NCI-H774 (cell line): ENCODE measurements at places on chromosomes 7 and 10.

- DNase-seq = no peak
These were observed 201.7 kb downstream of the BICC1 start for GRCh38 chr10:58714409-58714808.

DNA sequence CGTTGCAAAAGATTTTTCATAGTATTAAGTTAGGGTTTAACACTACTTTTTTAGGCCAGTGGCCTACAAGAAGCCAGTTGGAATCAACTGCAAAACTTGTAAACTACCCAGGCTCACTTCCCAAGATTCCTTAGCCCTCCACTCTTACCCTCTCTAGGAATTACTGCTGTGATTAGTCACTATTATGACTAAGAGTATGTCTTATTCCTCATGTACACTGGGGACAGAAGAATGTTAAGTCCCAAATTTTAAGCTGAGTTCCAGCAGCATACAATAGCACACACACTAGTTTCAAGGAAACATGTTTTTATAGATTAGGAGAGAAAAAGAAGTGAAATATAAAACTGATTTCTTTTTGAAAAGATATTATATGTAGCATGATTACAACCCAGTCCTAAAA is 42.8 kb downstream of the FBXL13 start:
- no peak for DNase-seq

- no peak for DNase-seq
These were observed 531.8 kb upstream of the C7orf33 start for GRCh38 chr7:148058753-148059152.

DNA sequence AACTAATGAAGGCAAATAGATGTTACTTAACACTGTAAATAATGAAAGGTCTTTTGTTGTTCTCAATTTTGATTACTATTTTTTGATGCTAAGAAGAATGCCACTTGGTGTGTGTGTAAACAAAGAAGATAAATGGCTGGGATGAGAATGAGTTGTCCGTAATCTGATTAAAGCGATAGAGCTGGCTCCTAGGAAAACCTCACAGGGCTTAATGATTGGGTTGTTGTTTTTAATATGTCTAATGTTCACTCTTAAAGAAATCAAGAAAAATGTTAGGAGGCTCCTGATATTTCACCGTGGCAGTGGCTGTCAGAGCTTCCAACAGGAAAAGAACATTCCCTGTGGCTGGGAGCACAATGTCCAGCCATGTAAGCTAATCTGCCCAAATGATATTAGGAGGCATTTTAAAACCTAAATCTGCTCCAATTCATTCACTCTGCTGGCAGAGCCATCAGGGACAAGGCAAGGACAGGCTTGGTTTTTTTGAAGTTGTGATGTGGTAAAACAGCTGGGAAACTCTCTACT is 243.9 kb downstream of the SNX10 start:
- no peak for DNase-seq

GRCh38 chr7:22849172-22849571 is 26.5 kb upstream of the TOMM7 start:
- peak; percentile 29 for DNase-seq

DNA sequence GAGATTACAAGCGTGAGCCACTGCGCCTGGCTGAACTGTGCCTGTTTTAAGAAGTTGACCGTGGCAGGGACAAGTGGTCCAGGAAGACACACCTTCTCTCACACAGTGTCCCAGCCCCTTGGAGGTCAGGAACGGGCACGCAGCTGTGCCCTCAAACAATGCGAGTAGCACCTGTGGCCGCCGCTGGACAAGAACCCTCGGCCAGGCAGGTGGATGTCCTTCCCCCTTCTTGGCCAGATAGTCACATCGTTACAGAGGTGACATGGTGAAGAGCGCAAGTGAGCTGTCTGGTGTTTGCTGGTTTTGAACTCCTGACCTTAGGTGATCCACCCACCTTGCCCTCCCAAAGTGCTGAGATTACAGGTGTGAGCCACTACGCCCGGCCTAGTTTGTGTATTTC is 8.8 kb downstream of the ZFAND2A start:
- no peak for DNase-seq

DNA sequence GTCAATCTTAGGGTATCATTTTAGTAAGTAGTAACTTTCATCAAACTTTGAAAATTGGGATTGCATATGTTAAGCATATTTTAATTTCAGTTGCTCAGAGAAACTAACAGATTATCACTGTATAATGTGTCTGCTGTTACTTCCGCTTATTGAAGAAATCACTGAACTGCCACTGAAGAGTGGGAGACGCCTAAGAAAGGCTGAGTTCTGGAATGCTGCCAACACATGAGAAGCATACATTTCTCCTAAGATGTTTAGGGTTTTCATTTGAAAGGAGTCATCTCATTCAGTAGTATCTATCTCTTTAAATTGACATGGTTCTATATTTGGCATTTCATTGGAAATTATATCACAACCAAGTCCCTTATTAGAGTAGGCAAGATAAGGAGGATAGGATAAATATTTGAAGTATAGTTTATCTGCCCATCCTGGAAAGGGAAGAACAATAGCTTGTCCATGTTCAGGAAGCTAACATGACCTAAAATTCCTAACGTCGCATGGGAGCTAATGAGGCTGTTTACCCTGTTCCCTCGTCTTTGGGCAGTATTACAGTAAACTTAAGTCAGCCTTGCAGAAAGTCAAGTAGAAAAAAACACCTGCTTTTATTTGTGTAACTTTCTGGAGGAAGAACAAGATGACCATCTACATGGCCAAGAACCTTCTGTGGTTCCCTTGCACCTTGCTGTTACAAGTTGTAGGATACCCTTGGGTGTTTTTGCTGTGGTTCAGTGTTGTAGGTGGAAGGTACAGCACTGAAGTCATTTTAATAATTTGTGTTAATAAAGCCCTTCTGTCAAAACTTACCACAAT is 67.3 kb downstream of the NHLRC2 start:
- DNase-seq = no peak
